ENCODE measurements at places on chromosomes 3 and 15.

DNA sequence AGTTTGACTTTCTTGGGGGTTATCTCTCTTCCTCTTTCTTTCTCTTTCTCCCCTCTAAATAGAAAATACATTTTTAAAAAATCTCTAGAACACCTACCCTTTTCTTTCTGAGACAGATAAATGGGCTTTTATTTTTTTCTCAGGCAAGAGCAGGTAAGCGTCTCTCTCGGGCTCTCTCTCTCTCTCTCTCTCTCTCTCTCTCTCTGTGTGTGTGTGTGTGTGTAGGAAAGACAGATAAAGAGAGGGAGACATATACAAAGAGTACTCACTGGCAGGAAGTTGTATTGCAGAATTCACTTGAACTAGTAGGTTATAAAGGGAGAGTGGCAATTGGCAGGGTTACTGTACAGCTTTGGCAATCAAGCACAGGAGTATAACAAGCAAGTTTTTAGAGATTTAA, 118.1 kb upstream of the LSAMP start:
- no peak for DNase-seq

- no peak for DNase-seq
Measured at GRCh38 chr3:43369404-43370292, 83.3 kb downstream of the SNRK start.

DNA sequence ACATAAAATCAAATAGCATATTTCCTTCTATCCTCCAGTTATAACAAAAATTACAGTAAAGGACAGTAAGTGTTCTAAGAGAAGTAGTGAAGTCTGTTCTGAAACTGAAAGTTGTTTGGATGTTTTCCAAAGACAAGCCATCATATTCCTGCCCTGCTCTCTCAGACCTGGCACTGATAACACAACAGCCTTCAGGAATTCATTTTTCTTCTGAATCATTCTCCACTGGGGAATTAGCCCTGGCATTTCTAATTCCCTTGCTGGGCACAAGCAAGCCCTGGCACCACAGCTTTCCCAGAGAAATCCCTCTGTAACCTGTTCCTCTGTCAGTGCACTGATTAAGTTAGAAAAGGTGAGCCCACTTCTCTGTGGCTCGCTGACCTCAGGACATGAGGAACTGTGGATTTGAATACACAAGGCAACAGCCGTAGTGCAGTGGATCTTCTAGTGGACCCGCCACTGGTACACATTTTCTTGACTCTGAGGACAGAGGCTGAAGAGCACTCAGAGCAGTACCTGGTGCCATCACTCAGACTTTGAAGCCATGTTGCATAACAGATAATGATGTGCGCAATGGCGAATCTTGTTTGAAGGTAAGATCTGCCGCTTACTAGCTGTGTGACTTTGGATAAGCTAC, 61.6 kb downstream of the WWTR1 start:
- no peak for DNase-seq

DNA sequence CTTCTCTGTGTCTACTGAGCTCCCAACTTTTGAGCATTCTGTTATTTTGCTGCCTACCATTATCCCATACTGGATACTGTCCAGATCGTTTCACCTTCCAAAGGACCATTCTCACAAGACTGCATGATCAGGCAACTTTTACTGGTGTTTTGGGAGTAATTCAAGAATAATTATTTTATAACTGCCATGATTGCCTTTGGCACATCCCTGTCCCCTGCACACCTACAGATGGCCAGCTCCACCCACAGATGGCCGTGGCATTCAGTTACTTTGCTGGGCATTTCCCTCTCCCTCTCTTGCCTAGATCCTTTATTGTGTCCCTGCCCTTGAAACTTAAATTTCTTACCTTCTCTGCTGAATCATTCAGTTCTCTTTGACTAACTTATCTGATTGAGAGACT, 263.9 kb downstream of the DIPK2A start:
- no peak for DNase-seq

DNA sequence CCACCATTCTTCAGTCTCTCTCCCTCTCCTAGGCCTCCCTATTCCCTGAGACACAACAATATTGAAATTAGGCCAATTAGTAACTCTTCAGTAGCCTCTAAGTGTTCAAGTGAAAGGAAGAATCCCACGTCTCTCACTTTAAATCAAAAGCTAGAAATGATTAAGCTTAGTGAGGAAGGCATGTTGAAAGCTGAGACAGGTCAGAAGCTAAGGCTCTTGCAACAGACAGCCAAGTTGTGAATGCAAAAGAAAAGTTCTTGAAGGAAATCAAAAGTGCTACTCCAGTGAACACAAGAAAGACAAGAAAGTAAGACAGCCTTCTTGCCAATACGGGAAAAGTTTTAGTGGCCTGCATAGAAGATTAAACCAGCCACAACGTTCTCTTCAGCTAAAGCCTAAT, 41.3 kb downstream of the PPM1L start:
- DNase-seq: no peak

- no peak for DNase-seq
Measured at GRCh38 chr3:143484846-143485512, 363.3 kb downstream of the SLC9A9 start.

DNA sequence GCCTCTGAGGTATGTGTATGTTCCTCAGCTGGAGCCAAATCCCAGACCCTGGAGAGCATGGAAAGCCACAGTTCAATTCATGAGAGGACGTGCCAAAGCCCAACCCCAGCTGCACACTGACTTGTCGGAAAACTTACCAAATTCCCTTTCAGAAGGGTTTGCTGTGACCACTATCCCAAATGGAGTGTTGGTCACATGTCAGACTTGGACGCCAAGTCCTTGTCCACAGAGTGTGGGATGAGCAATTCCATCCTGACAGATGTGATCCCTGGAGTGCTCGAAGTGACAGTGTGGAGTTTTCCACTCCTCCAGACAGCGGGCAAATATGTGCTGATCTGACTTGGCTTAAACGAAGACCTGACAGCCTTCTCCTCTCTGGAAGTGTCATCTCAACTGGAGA, 71.2 kb downstream of the RORA start:
- no peak for DNase-seq

DNA sequence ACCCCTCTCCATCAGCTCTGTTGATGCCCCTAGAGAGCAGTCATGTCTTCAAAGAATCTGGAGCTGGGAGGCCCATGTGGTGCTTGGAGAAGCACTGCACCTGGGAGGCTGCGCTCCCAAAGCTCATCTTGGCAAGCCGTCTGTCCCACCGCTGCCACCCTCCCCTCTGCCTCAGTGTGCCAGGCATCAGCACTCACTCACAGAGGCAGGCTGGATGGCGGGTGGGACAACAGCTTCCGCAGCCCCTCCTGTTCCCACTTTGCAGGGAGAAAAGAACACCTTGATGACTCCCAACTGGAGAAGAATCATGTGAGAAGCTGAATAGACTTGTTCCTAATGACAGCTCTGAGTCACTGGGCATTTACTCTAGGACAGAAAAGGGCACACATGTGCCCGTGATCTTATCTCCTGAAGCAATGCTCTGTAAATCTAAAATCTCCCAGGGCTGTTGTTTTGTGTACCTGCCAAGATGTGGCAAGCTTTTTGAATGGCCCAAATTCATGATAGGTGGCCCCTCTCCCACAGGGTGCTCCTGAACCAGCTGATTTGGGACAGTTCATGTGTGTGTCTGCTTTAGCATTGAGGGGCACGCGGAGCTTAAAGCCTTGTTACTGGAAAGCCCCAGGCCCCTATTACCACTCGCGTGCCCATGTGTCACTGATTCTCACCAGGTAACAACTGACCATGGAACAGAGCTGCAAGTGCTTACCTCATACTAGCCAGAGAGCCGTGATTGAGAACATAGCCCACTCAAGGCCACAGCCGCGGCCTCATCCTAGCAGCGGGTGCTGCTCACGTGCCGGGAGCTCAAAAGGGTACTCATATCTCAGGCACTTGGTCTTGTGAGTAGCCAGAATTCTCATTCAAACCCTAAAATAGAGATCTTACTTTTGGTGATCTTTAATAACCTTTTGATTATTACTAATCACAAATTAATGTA, 104.4 kb downstream of the DNAJB8 start:
- no peak for DNase-seq

DNA sequence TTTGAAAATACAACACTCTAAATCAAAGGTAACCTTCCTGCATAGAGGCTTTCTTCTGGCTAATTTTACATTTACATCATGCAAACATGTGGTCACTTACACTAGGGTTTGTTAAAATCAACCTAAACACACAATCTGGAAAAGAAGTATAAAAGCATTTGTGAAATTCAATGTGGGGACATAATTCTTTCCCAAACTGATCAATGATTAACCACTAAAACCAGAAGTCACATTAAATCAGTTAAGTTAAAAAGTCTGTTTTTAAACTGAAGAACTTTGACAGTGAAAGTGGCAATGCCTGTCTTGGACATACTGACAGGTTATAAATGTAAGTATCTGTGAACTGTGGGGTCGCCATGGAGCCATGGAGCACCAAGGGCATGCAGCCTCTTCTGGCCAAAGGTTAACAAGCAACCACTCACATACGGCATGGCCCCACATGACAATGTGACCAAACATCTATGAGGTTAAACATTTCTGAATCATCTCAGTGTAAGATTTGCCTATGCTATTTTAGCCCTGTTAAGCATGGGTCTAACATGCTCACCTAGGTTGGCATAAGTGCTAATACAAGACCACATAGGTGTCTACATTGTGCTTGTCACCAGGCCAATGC, 278.2 kb downstream of the CTNNB1 start:
- no peak for DNase-seq

DNA sequence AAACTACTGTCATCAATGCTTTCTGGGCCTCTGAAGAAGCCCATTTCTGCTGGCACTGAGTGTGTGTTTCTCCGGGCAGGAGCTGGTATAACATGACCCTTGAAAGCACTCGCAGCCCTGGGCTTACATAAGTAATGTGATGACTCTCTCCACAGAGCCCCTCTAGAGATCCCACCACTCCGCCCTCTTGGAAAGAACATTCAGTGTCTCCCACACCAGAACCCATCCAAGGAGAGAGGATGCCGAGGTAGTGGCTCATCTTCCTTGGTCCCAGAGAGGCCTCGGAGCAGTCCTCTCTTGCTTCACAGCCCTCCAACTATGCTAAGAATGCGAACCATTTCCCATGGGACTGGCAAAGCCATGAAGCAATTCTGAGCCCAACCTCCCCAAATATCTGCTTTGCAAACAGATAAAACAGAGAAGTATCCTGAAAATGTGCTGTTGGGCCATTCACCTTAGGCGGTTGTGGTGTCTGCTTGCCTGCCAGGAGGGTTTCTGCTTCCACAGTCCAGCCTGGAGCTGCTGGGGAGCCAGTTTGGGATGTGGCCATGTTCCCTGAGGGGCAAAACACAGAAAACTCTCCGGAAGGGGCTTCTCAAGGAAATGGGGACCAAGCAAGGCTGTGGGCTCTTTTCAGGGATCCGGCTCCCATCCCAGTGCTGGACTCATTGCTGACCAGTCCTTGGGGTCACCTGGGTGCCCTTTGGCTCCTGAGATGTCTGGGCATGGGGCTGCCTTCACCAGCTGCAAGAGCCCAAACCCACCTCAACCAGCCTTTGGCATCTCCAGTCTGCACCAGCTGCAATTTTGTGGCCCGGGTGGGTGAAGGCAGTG, 47.3 kb downstream of the AMOTL2 start:
- peak; percentile 60 for DNase-seq

DNA sequence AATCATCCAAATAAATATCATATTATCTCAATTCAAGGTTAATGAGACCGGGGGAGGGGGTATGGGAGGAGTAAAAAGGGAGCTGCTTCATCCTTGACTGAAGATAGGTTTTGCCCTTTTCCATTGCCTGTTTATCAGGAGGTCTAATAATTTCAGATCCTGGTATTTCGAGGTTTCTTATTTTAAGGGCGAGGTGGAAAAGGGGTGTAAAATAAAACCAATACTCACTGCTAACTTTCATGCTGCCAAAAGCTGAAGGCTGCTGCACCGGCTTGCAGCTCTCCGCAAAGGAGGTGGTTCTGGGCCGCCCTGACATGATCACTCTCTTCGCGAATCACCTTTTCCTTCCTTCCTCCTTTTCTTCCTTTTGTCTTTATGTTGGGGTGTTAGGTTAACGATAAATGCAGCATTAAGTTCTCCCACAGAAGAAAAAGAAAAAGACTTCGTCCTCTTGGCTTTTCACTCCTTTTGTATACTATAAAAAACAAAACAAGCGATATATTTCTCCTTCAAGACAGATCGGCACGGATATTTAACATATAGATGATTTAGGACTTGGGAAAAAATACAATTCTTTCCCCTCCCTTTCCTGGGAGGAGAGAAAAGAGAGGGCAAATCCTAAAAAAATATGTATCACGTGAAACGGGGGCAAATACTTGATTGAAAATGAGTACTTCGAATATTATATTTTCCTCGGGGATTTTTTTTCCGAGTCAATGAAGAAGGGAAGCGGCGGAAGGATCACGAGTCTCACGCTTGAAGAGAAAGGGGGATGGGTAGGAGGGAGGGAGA, 932 bp downstream of the GSK3B start:
- DNase-seq: peak; percentile 21

- DNase-seq: no peak
Measured at GRCh38 chr15:91956026-91956723, 102.7 kb downstream of the SLCO3A1 start.

DNA sequence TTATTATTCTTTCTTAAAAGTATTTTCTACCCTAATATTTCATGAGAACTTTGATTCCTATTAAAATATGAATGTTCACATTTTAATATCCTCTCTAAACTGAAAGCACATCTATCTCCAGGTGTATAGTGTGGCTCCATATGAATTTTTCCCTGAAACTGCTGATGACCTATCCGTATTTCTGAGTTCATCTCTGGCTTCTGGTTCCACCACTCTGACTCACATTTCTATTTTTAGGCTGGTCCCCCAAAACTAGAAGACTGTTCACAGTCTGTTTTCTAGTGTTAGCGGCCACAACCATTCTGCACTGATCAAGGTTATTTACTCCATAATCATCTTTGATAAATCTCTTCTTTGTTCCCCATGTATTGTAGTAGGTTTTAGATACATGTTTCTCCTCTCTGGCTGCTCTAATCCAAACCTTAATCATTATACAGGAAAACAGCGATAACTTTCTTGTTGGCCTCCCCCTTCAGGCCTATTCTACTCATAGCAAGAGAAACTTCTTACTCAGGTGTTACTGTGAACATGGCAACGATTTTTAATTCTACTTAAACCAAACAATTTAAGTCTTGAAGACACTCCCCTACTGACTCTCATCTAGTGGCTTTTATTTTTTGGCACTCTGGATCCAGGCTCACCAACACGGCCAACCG, 12.8 kb downstream of the ADPGK start:
- DNase-seq: no peak

- no peak for DNase-seq
Measured at GRCh38 chr3:50650018-50650417, 24.7 kb upstream of the DOCK3 start.

DNA sequence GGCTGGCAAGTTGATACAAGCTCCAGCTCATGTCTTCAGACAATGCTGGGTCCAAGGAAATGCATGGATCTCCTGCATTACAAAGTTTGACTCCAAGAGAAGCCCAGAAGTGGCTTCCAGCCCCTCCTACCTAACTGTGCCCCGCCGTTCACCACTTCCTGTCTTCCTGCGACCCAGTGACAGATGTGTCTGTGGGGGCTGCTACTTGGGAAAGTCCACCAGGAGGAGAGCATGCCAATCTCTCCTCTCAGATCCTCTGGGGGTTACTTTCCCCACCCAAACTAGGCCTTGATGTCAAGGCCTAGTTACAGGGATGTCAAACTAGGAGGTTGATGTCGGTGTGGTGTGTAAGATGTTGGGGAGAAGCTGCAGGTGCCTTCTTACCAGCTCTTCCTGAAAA, 133.6 kb upstream of the RASGRP1 start:
- DNase-seq: no peak

GRCh38 chr15:78603467-78603866, 17.3 kb downstream of the CHRNA3 start:
- no peak for DNase-seq
